Caudate nucleus (tissue), 63 donors: ENCODE measurements at places on chromosomes 4 and X.

GRCh38 chr4:150055467-150055866 lies 22.8 kb upstream of the DCLK2 start:
- no peak for DNase-seq

- no peak for DNase-seq
Measured at GRCh38 chr4:81919810-81920209, 448.1 kb upstream of the RASGEF1B start.

GRCh38 chrX:118475903-118476302 lies 19.7 kb upstream of the DOCK11 start:
- DNase-seq, result no peak

DNA sequence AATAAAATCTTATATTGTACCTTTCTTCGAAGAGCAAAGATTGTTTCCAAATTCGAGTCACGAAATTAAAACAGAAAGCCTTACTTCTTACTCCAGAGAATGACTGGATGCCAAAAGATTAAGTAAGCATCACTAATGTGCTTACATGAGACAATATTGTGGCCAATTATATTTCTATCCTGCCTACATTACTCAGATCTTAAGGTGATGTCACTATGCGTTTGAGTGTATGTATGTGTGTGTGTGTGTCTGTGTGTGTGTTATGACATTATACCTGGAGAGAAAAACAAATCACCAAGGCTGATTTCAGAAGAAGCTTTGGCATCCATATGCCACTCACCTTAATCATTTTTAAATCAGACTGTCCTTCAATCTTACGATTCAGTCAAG lies 556.3 kb downstream of the PPARGC1A start:
- no peak for DNase-seq

GRCh38 chr4:81468678-81469077 lies 3.0 kb downstream of the RASGEF1B start:
- DNase-seq, result no peak

DNA sequence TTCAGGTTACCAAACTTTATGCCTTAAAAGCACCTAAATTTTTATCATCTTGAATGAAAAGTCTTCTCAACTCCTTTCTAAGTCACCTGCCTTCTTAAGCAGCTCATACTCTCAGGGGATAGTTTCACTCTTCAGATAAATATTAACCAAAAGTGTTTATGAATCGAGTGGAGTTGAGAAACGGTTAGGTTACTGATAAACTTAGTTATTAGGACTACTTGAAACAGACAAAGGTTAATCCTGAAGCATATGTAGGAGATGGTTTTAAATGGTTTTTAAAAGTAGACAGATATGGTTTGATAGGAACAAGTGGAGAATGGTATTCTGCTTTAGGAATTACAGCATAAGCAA lies 32.8 kb downstream of the CLDN22 start:
- no peak for DNase-seq

DNA sequence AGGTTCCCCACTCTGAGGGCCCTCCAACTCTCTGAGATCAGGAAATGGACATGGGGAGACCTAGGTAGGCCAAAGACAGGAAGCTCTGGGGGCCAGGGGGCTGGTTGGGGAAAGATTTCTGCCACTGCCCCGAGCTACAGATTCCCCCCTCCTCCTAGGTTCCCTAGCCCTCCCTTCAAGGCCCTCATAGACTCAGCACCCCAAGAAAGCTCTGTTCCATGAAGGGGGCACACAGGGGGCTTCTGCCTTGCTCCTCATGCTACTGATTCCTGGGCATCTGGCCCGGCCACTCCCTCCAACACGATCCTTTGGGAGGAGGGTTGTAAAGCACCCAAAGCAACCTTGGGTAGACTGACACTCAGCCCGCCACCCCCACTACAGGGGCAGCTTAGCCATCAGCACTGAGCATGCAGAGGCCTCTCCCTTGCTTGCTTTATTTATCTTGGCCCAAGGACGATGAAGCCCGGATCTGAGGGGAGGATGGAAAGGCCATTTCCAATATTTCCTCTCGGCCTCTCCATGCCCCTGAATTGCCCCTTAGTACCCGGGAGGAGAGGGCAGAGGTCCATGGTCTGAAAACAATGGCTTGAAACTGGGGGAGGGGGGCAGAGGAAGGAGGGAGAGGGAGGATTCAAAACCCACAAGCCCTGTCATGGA lies 146.7 kb downstream of the PJA1 start:
- no peak for DNase-seq

- DNase-seq, result no peak
Measured at GRCh38 chr4:39655211-39655610, 16.5 kb upstream of the SMIM14 start.

GRCh38 chrX:149487292-149487691 lies 17.8 kb downstream of the IDS start:
- no peak for DNase-seq

- no peak for DNase-seq
Measured at GRCh38 chrX:46636223-46636622, 62.7 kb downstream of the CHST7 start.

DNA sequence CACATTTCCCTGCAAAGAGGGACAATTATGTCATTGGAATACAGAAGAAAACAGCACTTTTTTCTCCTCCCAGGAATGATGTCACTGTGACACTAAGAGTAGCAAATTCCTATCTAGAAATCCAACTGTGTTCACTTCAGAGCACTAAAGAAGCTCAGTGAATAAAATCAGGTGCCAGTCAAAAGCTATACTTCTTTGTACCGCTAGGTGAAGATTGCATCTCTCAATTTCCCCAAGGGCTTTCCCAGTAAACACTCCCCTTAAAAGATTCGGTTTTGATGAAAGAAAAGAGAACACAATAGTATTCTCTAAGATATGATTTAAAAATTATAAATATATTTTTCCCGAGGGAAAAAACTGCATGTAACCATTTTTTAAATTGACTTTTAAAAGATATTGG lies 104.7 kb upstream of the MID1 start:
- DNase-seq, result no peak

DNA sequence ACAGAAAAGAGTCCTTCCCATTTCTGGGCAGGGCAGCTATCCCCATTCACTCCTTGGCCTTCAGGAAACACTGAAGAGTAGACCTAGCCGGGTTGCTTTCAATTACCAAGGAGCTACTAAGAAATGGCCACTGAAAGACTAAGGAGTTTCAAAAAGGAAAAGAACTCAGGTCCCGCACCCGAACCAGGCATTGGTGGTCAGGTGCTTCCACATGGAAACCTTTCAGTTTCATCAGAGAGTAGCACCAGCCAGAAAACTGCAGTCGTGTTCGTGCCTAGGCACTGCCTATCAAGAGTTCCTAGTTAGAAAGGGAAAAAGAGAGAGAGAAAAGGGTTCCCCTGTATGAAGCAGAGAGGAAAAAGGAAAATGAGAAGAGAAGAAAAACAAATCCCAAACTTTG lies 237.9 kb downstream of the KLHL4 start:
- DNase-seq, result no peak

DNA sequence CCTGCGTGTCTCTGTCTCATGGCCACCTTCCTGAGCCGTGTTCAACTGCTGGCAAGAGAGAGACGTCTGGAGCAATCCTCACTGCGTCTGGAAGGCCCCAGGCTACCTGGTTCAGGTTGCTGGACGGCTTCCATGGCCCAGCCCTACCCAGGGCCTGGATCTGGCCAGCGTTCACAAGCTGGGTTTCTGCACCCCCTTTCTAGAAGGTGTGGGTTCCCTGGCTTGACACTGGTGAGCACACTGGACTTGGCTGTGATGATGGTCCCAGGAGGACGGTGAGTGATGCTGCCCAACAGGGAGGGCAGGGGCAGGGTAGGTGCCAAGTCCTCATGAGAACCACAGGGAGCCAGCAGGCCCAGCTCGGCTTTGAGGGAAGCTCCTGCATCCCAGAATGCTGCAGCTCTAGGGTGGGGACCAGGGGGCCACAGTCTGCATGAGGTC lies 63.4 kb downstream of the HTRA3 start:
- DNase-seq, result no peak

GRCh38 chr4:86184216-86184900 lies 175.5 kb downstream of the MAPK10 start:
- no peak for DNase-seq

DNA sequence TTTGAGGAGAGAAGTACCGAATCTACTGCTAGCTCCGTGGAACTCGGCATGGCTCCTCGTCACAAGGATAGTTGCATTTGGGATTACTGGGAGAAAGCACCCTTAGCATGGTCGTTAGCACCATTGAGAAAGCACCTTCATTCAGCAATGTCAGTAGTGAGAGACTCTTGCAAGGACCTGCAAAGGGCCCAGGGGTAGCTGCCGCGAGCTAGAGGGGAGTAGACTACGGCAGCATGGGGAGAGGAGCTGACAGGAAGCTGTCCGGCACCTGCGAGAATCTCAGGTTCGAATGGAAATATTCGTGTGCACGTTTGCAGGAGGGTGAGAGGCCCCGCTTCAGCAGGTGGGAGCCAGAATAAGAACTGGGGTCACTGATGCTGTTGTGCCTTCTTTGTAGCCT lies 20.2 kb downstream of the TLR10 start:
- DNase-seq, result no peak

DNA sequence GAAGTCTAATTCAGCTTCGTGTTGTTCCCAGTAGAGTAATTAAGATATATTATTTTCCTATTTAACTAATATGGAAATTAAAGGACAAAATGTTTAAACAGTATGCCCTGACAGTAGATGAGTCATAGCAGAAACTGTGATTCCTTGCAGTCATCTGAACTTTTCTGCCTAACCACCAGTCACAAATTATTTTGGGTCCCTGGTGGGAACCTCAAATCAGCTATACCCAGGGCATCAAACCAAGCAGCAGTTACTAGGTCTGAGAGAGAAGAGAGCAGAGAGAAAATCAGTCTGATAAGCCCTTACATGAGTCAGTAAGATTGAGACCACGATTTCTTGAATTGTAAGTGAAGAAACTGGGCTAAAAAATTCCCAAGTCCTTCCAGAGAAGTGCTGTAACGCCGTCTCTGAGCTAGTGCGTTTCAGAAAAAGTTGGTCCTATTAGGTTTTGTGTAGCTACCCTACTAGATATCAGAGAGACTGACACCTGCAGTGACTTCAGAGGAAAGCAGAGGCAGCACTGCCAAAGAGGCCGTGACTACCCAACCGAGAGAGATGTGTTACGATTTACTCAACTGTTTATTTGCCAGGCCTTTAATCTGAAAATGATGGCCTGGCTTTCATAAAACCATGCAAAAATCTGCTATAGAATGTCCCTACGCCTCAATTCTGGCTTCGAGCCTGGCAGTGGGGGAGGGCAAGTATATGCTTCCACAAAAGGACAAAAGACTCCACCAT lies 21.7 kb upstream of the GPM6A start:
- DNase-seq, result no peak

DNA sequence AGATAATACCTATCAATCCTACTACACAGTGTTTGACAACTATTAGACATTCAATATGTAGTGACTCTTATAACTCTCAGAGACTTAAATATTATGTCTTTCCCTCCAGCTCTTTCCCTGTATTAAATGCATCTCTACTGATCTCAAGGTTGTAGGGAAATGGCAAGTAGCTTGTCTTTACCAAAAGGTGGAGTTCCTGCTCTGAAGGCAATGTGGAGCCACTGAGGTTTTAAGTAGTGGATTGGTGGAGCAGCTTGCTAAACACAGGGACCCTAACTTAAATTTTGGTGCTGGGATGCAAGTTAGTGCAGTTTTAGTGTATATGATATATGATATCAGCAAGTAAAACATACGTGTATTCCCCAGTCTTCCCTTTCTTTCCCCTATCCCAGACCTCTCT lies 13.1 kb downstream of the FNIP2 start:
- no peak for DNase-seq

DNA sequence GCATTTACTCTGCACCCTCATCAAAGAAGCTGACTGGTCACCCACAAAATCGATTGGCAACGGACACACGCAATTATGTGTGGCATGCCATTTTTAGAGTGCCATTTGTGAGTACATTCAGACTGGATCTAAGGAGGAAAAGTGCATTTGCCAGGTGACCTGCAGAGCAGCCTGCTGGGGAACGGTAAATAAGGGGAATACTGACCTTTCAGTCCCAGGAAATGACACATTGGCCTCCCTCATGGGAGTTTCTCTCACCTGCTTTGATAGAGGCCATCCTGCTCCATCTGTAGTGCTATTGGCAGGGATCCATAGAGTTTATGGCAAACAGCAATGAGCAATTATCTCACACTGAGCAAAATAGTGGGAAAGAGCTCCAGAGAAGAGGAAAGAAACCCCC lies 127.8 kb downstream of the DDX53 start:
- DNase-seq, result no peak

- no peak for DNase-seq
Measured at GRCh38 chr4:116839826-116840225, 245.6 kb downstream of the TRAM1L1 start.

GRCh38 chrX:2723286-2723879 lies 28.5 kb upstream of the XG start:
- no peak for DNase-seq

DNA sequence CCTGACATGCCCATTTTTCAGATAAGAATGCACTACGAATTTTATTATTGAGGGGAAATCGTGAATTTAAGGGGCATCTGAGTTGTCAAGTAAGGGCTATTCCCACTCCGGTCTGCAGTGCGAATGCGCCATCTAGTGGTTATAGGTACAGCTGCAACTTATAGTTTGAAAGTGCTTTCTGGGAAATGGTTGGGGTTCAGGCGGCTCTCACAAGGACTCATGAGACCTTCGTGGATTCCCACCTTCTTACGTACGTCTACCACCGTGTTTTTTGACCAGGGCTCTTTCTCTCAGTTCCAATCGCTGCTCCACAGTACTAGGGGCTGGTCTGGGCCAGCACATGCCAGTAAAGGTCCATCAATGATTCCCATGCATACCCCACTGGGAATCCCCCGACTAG lies 12.3 kb downstream of the MSL3 start:
- DNase-seq, result no peak

DNA sequence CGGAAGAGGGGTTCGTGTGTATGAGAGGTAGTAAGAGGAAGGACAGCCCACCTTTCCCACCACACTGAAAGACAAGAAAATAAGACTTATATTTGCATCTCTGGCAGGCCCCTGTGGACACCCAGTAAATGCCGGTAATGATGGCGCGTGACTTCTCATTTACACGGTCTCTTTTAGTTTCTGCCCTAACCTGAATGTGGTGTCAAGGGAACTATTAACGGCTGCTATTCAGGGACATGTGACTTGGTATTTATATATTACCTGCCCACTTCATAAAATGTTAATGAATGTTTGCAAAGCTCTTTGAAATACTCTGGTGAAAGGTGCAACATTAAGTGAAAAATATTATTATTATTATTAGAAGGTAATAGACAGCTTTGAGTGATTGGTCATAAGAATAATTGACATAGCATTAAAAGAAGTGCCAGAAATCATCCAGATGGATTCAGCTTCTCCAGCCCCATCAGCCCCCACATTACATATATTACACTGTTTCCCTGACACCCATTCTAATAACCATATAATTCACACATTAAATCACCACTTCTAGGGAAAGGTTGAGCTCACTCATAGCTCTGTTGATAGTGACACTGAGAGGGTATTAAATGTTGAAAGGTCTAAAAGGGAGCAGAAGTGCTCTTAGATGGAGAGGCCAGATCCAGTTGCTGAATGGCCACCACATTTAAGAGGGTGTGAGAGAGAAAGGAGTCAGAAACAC lies 83.0 kb upstream of the BEND4 start:
- DNase-seq, result no peak

- DNase-seq, result no peak
Measured at GRCh38 chrX:119682019-119682989, 10.7 kb downstream of the SEPTIN6 start.
